Nasal cavity respiratory epithelium epithelial cell of viscerocranial mucosa (primary cell): ENCODE measurements at places on chromosomes 16 and 17. TPM values are rescaled to one million over a fixed set of nuclear protein-coding genes. Genes with fewer than 3 reads are reported as not detected.

Gene RNF112
- 0.34 and 0.43 TPM in 2 replicates for total RNA-seq

Gene KRTAP9-2
- total RNA-seq = not detected in 2 replicates

Gene CDRT15L2
- total RNA-seq = not detected in 2 replicates

Gene LRRC36
- total RNA-seq = not detected in 2 replicates

Gene NXPH3
- under 0.01 and 0.14 TPM in 2 replicates for total RNA-seq

Gene VAT1L
- not detected in 2 replicates for total RNA-seq

Gene GPR139
- total RNA-seq = not detected in 2 replicates
